ENCODE measurements at places on chromosomes 2 and 18.

GRCh38 chr2:240453461-240454105, 18.1 kb downstream of the GPC1 start:
- DNase-seq, result no peak

GRCh38 chr2:105385731-105386540, 12.9 kb downstream of the FHL2 start:
- DNase-seq, result no peak

DNA sequence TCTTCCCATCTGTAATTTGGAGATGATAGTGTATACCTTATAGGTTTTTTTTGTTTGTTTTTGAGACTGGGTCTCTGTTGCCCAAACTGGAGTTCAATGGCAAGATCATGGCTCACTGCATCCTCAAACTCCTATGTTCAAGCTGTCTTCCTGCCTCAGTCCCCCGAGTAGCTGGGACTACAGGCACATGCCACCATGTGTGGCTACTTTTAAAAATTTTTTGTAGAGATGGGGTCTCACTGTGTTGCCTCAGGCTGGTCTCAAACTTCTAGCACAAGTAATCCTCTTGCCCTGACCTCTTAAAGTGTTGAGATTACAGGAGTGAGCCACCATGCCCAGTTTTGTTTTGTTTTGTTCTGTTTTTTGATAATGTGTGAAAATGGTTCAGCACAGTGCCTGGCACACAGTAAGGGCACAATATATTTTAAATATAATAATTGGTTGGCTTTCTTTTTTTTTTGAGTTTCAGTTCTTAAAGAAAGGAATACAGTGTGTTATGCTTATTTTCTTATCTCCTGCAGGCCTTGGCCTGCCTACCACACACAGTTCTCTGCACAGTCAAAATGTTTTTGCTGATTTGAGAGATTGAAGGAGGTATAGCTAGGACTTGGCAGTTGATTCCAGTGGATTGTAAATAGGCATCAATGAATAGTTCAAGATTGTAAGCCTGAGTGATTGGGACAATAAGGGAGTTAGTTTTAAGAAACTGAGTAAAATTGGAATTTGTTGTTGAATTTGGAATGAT, 6.1 kb downstream of the ACTR3 start:
- no peak for DNase-seq

GRCh38 chr2:140947236-140947635, 1183.6 kb downstream of the LRP1B start:
- DNase-seq, result no peak

- DNase-seq, result no peak
Observed at GRCh38 chr18:26792661-26793060, 72.8 kb downstream of the AQP4 start.

DNA sequence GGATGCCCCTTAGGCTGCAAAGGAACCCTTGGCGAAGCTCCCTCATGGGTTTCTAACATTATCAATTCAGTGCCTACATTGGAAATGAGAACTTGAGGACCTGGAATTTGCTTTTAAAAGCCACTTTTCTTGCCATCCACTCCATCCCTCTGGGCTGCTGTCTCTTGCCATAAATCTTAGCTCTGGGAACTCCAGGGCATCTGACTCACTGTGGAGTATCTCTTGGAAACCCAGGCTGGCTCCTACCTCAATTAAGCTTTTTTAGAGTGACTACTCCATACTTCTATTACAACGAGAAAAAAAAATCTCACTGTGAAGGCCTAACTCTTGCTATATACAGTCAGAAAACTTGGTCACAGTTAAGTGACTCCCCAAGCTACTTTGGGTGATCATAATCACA, 227.2 kb upstream of the SETBP1 start:
- DNase-seq, result no peak

DNA sequence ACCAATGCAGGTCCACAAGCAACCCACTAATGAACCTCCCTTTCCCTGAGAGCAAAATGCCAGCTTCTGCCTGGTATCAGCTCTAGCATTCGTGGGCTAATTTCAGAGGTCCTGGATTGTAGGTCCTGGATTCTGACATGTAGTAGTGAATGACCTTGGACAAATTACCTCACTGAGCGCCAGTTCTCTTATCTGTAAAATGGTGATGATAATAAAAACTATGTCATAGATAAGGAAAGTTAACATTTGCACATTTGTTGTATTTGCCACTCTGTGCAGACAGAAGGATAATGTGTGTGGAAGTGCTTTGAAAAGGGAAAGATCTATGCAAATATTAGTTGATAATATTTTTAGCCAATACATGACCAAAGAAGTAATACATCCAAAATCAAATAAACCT, 4.1 kb upstream of the TET3 start:
- no peak for DNase-seq

DNA sequence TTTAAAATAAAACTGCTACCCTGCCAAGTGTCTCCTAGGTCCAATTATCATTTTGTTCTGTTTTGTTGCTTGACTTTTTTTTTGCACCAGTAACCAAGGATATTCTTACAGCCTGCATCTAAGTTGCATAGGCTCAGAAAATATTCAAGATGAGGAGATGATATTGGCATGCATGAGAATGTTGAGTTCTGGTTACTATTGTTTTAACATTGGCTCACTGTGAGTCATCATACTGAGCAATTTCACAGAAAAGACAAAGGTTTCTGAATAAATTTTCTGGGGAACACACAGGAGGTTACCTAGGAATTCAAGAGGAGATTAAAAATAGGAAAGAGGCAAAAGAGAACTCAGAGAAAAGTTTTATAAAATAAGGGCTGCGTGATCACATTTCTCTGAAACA, 84.8 kb upstream of the POU3F3 start:
- DNase-seq, result no peak

GRCh38 chr2:171325886-171326585, 107.8 kb downstream of the METTL8 start:
- DNase-seq, result no peak

DNA sequence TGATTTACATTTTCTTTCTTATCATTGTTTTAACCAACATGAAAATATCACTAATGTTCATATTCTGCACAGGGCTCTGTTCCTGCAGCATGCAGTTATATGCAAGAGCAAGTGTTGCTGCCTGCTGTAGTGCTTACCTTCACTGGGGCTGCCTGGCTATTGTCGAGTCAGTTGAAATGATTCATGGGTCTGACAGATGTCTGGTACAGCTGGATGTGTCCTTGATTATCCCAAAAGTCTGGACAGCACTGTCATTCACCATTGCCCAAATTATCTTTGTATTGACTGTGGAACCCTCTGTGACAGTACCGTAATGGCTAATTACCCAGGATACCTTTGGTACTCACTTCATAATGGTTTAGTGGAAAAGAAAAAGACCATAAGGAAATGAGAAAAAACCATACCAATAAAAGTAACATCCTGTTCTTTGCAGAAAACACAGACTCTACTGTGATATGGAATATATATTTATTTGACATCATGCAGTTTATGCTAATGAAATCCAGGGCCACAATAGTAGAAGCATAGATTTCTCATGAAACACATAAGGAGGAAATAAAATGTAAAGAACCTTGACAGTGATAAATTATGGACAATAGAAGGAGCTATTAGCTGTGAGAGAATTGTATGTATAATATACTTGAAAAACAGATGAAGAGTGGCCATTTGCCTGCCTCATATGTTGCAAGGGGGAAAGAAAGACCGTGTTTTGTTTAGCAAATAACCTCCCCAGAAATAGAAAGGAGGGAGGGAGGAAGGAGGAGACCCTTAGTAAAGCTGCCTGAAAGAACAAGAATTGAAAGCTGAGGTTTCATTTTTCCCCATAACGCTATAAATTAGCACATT, 249.8 kb upstream of the ATP5MC3 start:
- DNase-seq, result no peak

GRCh38 chr2:191435141-191435540, 189.9 kb downstream of the MYO1B start:
- DNase-seq, result no peak

Data from HTR-8/SVneo (cell line).